ENCODE measurements at places on chromosomes 7 and 10.

DNA sequence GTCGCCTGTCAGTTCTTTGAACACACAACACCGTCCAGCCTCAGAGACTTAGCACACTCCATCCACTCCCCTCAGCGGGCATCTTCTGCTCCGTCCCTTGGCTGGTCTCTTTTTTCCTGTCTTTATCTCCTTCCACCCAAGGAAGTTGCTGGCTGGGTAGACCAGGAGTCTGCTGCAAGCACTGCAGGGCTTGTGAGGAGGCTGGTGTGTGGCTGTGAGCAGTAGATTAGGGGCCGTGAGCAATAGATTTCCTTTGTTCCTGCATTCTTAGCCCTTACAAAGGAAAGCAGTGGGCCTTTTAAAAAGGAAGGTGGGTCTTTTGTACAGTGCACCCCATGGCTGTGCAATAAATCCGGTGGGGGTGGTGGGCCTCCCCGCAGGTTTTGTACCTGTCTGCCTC is 100.3 kb upstream of the BTBD16 start:
- no peak for DNase-seq

DNA sequence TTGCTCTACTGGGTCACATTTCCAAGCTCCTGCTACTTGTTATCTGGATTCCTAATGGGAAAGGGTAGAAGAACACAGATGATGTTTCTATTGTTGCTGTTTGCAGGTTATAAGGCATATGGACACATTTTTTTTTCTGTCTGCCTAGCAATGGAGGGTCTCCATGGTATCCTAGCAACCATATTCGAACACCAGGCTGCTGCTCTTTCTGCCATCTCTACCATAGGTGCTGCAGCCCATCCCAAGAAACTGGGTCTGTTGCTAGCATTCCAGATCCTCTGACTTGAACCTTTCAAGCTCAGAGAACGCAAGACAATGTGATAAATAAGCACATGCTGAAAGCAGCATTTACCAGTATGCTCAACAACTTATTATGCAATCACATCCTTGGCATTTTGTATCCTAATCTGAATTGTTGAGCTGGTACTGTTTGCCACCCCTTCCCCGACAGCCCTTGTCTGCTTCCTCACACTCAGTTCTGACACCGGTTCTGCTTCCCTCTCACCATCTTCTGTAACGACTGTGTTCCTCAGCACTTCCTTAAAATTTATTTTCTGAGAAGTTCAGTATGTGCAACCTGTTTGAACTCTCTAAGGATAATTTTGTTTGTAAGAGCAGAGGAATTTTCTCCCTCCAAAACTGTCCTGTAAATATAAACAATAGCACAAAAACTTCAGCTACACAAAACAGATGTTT is 6.2 kb downstream of the PRKG1 start:
- DNase-seq, result no peak

- DNase-seq, result no peak
Observed at GRCh38 chr10:90007226-90007625, 305.8 kb downstream of the KIF20B start.

DNA sequence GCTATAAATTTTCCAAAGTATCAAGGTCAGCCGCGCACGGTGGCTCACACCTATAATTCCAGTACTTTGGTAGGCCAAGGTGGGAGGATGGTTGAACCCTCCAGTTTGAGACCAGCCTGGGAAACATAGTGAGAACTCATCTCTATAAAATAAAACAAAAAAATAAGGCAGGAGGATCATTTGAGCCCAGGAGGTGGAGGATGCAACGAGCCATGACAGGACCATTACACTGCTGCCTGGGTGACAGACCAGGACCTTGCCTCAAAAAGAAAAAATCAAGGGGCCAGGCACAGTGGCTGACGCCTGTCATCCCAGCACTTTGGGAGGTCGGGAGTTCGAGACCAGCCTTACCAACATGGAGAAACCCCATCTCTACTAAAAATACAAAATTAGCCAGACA is 60.3 kb downstream of the ABI1 start:
- DNase-seq, result no peak

DNA sequence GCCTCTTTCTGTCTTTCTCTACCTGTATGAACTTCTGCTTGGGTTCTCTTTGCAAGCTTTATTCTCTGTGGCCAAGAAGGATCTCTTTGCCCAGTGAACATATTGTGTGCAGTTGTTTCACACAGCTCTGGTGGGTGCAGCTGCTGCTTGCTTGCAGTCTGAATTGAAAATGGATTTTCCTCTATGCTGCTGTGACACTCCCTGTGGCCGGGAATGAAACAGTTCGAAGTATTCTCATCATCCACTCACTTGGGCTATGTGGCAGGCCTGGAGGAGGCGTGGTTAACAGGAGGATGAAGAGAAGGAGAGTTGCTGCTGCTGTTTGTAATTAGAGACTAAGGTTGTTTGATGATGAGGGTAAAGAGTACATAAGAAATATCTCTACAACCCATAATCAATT is 28.4 kb upstream of the ITGA8 start:
- no peak for DNase-seq

DNA sequence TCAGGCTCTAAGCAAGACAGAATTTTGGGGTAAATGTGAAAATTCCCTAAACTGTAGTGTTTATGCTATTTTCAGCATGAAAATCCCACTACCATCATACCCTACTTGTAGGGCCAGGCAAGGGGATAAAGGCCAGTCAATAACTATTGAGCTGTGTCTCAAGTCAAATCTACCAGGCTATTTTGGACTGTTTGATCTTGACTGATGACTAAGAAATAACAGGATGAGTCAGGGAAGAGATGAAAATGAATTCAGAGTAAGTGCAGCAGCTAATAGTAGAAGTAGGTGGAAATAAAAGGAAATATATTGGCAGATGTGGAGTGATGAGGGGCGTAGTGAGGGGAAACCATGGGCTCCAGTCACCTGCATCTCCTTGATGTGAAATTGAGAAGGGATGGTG is 225.8 kb upstream of the PHYHIPL start:
- DNase-seq, result no peak

GRCh38 chr10:89655722-89656121 is 10.7 kb upstream of the PANK1 start:
- no peak for DNase-seq

Data from activated CD4-positive, alpha-beta T cell treated with anti-CD3 and anti-CD28 coated beads for 48 hours (primary cell).